CD8-positive, alpha-beta memory T cell (primary cell): ENCODE measurements at places on chromosomes 3 and 15. TPM values are rescaled to one million over a fixed set of nuclear protein-coding genes. Genes with fewer than 3 reads are reported as not detected.

FGF7 gene
- polyA plus RNA-seq: not detected

SAMMSON gene
- not detected for polyA plus RNA-seq

PRR20G gene
- polyA plus RNA-seq: not detected

RAB6B gene
- 1.7 TPM for polyA plus RNA-seq

NRROS gene
- polyA plus RNA-seq: 3.5 TPM

ASB14 gene
- 0.24 TPM for polyA plus RNA-seq

SLC6A1 gene
- not detected for polyA plus RNA-seq

LIPC gene
- 1.5 TPM for polyA plus RNA-seq

CAMK2N2 gene
- not detected for polyA plus RNA-seq

GAP43 gene
- not detected for polyA plus RNA-seq

IMPG2 gene
- not detected for polyA plus RNA-seq

SMCO1 gene
- polyA plus RNA-seq: not detected

ADCY5 gene
- 0.02 TPM for polyA plus RNA-seq

GPR149 gene
- not detected for polyA plus RNA-seq

ANKUB1 gene
- not detected for polyA plus RNA-seq

CELF6 gene
- not detected for polyA plus RNA-seq

STRIT1 gene
- polyA plus RNA-seq: not detected

SRPRB gene
- 60.0 TPM for polyA plus RNA-seq

GABRR3 gene
- not detected for polyA plus RNA-seq
